SK-N-SH (cell line): ENCODE measurements at places on chromosomes 3 and 15. TPM values are rescaled to one million over a fixed set of nuclear protein-coding genes. Genes with fewer than 3 reads are reported as not detected.

Gene OTOL1
- polyA plus RNA-seq: not detected in 2 replicates

Gene GP5
- polyA plus RNA-seq: 0.13 and 0.23 TPM in 2 replicates

Gene CD47
- 19.6 and 20.0 TPM in 2 replicates for polyA plus RNA-seq

Gene EEF1AKMT4
- polyA plus RNA-seq: 7.2 and 9.3 TPM in 2 replicates

Gene C3orf70
- polyA plus RNA-seq: under 0.01 TPM in 1 of 2 replicates, not detected in the other

Gene CTDSPL
- polyA plus RNA-seq: 22.1 and 26.8 TPM in 2 replicates

Gene PDCD10
- 29.0 and 41.1 TPM in 2 replicates for polyA plus RNA-seq

Gene SERPINI1
- polyA plus RNA-seq: 1.9 and 2.1 TPM in 2 replicates

Gene ZIC1
- 11.3 and 16.7 TPM in 2 replicates for polyA plus RNA-seq

Gene UBA7
- polyA plus RNA-seq: 22.6 and 25.8 TPM in 2 replicates

Gene DHFR2
- 1.3 and 1.9 TPM in 2 replicates for polyA plus RNA-seq

Gene MYO5A
- polyA plus RNA-seq: 11.0 and 12.1 TPM in 2 replicates

Gene KY
- polyA plus RNA-seq: 1.9 and 2.4 TPM in 2 replicates

Gene CHRM5
- 0.03 TPM in 1 of 2 replicates, not detected in the other for polyA plus RNA-seq

Gene GOLGA8O
- polyA plus RNA-seq: 0.26 and 0.31 TPM in 2 replicates

Gene PPP1R14D
- polyA plus RNA-seq: not detected in 2 replicates

Gene THBS1
- polyA plus RNA-seq: 117 and 127 TPM in 2 replicates

Gene GHSR
- polyA plus RNA-seq: not detected in 2 replicates

Gene CCDC39
- not detected in 2 replicates for polyA plus RNA-seq
